Stimulated activated CD4-positive, alpha-beta T cell treated with anti-CD3 and anti-CD28 coated beads, Interleukin-15, amount 100 ng/mL, for 1 hour (primary cell): ENCODE measurements at places on chromosomes 11 and 22.

- no peak for DNase-seq
Observed at GRCh38 chr22:39662686-39663052, 92.1 kb downstream of the CACNA1I start.

GRCh38 chr11:94721565-94722292 is 46.4 kb upstream of the AMOTL1 start:
- no peak for DNase-seq

GRCh38 chr11:65448074-65448417 is 25.4 kb downstream of the NEAT1 start:
- DNase-seq = no peak

- no peak for DNase-seq
Observed at GRCh38 chr22:48580481-48580970, 1247.1 kb downstream of the BRD1 start.

DNA sequence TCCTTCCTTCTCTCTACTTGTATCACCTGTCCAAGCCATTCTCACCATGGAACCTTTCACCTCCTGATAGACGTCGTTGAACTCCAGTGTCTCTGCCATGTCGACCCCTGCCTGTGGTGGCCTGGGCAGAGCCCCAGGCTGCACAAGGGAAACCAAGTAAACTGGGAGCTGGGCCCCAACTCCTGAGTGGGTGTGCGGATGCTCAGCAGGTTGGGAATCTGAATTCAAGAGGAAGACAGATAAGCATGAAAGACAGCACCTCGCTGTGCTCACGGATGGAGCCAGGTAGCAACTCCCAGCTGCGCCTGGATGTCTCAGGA is 709 bp downstream of the SSRP1 start:
- DNase-seq = no peak

DNA sequence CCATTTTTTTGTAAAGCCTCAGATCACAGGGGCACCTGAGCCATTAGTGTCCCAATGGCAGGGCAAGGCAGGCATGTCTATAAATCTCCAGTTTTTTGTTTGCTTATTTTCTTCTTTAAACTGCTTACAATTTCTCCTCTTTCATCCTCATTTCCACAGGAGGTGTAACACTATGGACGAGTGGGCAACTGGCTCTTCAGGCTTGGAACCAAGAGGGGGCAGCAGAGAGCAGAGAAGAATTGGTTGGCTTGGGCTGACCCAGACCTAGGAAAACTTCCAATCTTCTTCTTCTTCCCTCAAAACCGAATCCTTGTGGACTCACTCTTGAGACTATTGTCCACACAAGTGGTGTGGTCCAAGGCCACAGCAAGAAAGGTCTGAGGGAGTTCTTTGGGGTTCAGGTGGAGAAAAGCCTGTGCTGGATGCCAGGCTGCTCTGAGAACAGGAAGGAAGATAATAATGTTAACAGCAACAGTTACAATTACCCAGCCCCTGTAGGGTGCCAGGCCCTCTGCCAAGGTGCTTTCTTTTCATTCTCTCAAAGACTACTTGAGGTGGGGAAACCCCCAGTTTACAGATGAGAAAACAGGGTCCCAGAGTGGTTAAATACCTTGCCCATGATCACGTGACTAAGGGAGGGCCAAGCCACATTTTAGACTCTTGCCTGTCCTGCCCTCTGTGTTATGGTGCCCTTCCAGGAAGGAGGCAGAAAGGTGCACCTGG is 70.7 kb upstream of the E2F8 start:
- DNase-seq = no peak

DNA sequence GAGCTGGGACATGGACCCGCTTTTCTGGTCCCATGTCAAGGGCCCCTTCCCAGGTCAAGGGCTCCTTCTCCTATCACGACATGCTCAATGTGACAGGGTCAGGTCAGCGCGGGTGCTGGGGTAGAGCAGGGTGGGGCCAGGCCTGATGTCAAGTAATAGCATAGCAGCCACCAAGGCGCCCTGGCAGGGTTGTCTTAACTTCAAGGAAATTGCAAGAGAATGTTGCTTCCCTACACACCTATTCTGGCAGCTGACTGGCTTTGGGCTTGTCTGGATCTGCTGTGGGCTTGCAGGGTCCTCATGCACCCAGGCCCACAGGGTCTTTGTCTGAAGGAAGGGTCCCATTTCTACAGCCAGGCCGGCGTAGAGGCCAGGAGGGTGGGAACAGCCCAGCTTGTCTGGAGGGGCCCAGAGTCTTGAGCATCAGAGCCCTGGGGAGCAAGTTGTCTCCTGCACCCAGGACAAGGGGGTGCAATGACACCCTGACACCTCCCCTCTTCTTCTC is 71.4 kb downstream of the BUD13 start:
- no peak for DNase-seq

GRCh38 chr11:130772266-130773227 is 143.7 kb downstream of the SNX19 start:
- DNase-seq = no peak

- no peak for DNase-seq
Observed at GRCh38 chr11:75311858-75312288, 39.6 kb downstream of the ARRB1 start.

GRCh38 chr22:29813563-29813962 is 24.5 kb downstream of the ASCC2 start:
- no peak for DNase-seq

DNA sequence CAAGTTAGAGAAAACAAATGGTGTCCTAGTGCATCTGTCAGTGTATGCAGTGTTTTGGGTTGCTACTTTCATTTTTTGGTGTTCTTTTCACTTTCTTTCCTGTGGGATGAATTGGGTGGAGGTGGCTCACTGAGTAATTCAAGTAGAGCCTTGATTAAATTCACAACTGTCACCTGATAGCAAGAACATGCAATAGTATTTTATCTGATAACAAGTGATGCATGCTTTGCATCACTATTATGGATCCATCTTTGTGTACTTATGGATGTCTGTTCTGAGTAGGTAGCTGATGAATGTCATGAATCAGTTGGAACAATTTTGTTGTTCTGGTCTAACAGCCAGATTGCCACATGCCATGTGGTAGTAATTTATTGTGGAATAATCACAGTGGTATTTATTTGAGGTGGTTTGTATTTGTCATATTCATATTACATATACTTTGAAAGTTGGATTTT is 87.5 kb downstream of the DDX10 start:
- no peak for DNase-seq

GRCh38 chr22:32123657-32124056 is 35.4 kb downstream of the C22orf42 start:
- no peak for DNase-seq

- DNase-seq = no peak
Observed at GRCh38 chr22:21947040-21948014, 5.3 kb downstream of the PPM1F start.

DNA sequence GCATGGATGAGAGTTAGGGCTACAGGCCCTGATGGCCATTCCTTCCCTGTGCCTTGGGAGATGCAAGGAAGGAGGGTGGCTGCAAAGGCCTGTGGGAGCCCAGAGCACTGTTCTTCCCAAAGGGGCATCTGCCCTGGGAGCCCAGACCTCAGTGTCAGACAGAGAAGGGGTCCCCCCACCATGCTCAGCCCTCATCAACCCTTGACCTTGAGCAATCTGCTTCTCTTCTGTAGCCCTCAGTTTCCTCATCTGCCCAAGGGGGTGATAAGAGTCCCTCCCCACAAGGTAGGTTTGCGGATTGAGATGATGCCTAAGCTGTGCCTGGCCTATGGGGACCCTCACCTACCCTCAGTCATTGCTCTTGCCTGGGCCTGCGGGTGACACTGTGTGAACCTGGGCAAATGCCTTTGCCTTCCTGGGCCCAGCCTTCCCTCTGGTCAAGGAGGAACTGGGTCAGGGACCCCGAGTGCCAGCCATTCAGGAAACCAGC is 47.5 kb downstream of the IGLL5 start:
- DNase-seq = no peak
